SHP77 treated with DMSO at 0.1 percent for 48 hours (cell line): ENCODE measurements at places on chromosomes 12 and 14.

DNA sequence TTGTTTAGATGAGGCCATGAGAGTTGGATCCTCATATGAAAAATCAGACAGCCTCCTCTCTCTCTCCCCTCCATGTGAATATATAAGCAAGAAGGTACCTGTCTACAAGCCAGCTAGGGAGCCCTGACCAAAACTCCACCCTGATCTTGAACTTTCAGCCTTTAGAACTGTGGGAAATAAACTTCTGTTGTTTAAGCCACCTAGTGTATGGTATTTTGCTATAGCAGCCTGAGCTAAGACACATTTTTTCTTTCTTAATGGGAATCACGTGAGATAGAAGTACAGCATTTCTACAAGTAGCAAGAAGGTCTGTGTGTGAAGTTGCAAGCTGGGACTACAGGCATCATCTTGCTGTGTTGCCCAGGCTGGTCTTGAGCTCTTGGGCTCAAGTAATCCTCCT lies 16.3 kb upstream of the ABHD12B start:
- no peak for DNase-seq

DNA sequence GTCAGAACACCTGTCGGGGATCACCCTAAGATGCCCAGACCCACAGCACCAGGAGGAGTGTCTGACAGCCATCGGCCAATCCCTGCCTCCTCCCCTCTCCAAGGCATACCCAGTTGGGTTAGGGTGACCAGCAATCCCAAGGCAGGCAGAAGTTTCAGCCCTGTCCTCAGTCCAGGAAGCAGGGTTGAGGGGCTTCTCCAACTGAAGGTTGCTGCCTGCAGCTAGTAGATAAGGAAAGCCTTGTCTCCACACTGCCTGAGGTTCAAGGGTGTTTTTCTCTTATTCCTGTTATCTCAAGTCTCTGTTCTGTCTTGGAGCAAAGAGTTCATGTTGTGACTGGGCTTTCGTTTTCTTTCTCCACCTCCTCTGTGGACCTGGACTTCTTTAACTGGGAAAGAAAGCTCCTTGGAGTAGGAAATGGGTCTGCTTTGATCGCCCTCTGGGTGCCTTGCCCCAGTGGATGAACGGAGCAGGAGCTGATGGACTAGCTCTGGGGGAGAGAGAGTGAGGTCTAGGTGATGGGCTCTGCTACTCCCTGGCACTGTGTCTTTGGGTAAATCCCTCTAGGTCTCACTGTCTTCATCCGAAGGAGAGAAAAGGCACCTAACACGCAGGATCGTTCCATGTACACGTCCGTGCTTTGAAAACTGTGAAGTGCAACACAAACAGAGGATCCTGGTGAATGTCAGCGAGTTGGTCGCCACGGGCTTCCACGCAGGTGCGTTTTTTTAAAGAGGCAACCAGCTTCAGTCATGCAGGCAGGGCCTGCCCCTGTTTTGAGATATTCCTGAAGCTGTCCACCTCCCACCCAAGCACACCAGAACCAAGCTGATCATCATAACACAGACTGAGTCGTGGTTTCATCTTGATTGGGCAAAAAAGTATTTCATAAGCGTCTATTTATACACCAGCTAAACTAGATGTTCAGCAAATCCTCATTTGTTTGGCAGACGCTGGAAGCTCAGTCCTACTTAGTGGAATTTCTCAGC lies 52.5 kb upstream of the FOXN3 start:
- DNase-seq = no peak

GRCh38 chr12:123997908-123998307 lies 24.9 kb downstream of the ZNF664 start:
- DNase-seq = no peak

- no peak for DNase-seq
Measured at GRCh38 chr14:69317780-69318179, 57.8 kb downstream of the GALNT16 start.

GRCh38 chr14:49221316-49221715 lies 364.9 kb downstream of the RPS29 start:
- no peak for DNase-seq

GRCh38 chr12:130636370-130636769 lies 79.7 kb downstream of the RIMBP2 start:
- no peak for DNase-seq

GRCh38 chr12:93536766-93537488 lies 35.5 kb upstream of the SOCS2 start:
- no peak for DNase-seq

DNA sequence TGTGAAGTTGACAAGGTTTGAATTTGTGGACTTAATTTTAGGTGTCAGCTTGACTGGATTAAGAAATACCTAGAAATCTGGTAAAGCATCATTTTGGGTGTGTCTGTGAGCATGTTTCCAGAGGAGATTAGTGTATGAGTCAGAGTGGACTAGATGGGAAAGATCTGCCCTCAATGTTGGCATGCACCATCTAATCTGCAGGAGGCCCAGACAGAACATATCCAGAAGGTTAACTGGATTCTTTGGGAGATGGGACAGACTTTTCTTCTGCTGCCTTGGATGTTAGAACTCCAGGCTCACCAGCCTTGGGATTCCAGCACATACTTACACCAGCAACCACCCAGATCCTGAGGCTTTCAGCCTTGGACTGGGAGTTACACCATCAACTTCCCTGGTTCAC lies 14.1 kb downstream of the SGPP1 start:
- no peak for DNase-seq

DNA sequence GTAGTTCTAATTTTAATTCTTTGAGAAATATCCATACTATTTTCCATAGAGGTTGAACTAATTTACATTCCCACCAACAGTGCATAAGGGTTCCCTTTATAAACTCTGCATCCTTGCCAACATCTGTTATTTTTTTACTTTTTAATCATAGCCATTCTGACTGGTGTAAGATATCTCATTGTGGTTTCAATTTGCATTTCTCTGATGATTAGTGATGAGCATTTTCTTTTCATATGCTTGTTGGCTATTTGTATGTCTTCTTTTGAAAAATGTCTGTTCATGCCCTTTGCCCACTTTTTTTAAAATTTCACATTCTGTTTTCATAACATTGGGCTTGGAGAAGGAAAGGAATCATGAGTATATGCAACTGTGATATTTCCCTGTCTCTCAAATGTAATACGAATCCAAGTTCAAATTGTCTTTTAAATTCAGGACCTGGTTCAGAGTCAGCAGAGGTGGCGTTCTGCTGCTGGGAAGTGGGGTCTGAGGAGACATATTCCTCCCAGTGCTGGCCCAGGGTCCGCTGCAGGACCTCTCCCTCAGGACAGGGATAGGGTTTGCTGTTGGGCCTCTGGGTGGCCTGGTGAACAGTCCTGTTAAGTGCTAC lies 81.2 kb upstream of the ETV6 start:
- DNase-seq = no peak

- DNase-seq = no peak
Measured at GRCh38 chr12:27936196-27936595, 36.3 kb downstream of the PTHLH start.

GRCh38 chr12:13156277-13156676 lies 40.2 kb upstream of the EMP1 start:
- no peak for DNase-seq

DNA sequence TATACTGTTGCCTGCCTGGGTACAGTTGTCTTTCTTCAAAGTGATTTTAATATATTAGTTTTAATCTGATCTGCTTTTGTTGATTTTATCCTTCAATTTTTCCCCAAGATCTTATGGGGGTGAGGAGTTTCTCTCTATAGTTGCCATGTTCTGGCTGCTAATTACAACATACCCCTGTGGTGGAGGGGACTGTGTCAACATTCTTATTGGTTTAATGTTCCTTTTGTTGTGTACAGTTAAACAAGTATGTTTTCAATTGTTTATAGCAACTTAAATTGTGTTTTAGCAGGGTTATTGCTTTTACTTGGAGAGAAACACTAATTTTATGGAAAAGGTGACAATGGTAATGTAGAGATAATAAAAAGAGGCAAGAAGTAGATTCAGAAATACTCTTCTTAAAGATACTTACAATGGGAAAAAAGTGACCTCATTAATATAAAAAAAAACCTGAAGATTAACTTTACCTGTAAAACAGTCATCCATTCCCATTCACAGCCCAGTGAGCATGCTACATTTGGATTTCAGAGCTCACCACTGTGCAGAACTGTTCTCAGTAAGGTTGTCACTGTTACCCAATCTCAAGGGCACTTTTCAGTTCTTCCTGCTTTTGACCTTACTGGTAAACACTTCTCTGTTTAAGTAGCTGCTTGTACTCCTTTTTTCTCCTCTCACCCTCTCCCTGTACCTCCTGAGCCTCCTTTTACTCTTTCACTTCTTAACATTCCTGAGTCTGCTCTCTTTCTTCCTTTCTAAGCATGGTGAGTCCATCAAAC lies 8.1 kb upstream of the LRRK2 start:
- DNase-seq = no peak

DNA sequence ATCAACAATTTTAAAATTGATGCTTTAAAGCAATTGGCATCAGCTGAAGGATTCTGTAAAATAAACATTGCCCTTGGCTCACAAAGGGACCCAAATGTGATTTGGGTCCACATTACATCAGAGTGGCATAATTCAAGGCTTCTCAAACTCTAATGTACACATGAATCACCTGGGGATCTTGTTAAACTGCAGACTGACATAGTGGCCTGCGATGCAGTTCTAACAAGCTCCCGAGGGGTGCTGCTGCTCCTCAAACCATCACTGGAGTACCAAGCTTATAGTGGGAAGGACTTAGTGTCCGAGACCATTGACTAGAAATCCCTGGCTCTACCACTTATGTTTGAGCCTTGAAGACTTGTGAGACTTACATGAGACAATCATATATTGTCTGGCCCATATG lies 31.8 kb upstream of the DNM1L start:
- DNase-seq = no peak

DNA sequence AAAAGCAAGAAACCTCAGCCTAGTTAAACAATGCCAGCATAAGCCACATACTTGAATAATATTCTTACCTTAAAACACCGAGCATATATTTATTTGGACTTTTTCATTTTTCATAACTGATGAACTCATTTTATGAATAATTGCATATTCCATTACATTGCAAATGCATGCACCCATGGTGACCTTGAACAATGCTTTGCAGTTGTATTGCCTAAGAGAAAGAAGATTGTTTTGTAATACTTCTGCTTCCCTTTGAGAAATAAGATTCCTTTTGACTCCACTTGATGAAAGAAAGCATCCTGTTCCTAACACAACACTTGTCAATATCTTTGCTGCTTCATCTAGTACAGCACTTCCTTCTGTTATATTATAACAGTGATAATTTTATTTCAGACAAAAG lies 1182.2 kb downstream of the FLRT2 start:
- no peak for DNase-seq

DNA sequence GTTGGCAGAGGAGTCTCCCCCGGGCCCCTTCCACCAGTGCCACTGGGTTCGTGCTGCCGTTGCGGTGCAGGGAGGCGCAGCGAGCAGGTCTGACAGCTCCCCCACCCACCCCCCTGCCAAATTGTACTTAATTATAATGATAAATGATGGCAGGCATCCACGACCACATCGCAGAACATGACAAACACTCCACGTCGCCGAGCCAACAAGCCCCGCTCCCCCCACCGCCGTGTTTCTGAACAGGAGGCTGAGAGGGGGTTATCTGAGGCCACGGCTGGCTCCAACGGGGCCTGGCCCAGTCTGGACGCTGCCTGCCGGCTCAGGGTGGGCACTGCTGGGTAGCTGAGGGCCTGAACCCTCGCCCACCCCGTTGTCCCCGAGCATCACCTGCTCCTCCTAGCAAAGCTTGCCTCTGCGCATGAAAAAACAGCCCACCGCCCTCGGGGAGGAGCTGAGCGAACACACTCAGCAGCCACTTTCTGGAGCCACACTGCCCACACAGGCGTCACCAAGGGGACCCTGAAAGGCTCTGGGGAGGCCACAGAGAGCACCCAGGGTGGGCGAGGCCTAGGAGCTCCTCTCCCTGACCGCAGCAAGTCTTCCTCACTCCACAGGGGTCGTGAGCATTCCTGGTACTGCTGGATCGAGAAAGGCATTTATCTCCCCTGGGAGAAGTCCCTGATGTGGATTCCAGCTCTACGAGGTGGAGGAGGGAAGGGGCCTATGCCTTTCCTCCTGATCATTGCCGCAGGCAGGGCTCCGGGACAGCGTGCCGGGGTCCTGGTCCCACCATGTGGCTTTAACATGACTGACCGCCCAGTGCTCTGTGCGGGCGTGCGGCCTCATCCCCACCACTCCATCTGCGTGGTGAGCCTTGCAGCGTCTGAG lies 35.4 kb upstream of the DIO3 start:
- no peak for DNase-seq

- no peak for DNase-seq
Measured at GRCh38 chr12:51407604-51408003, 16.4 kb upstream of the GALNT6 start.
